Stimulated activated naive B cell treated with anti-CD40 and anti-IgM and Interleukin-4, amounts not matched to agents 10 μg/mL and 1 μg/mL and 100 μg/mL, for 72 hours (primary cell): ENCODE measurements at places on chromosomes 12 and 14.

GRCh38 chr14:65110525-65110924, 8.2 kb upstream of the MAX start:
- H3K36me3 ChIP-seq = no peaks in the 10 kb centered on the region
- no peak for DNase-seq
- H3K4me1 ChIP-seq = no peaks in the 10 kb centered on the region
- no peaks in the 10 kb centered on the region for H3K27me3 ChIP-seq

- H3K36me3 ChIP-seq = no peaks in the 10 kb centered on the region
- no peaks in the 10 kb centered on the region for H3K4me1 ChIP-seq
- no peak for DNase-seq
- H3K27me3 ChIP-seq = no peaks in the 10 kb centered on the region
- H3K4me3 ChIP-seq = no peak overlapping the region
Measured at GRCh38 chr12:78530100-78530765, 334.3 kb upstream of the SYT1 start.

- no peaks in the 10 kb centered on the region for H3K36me3 ChIP-seq
- no peaks in the 10 kb centered on the region for H3K4me1 ChIP-seq
- no peaks in the 10 kb centered on the region for H3K27me3 ChIP-seq
- no peak overlapping the region for H3K4me3 ChIP-seq
- no peak overlapping the region for H3K27ac ChIP-seq
- no peak for DNase-seq
Measured at GRCh38 chr12:19893514-19893913, 454.2 kb downstream of the AEBP2 start.

DNA sequence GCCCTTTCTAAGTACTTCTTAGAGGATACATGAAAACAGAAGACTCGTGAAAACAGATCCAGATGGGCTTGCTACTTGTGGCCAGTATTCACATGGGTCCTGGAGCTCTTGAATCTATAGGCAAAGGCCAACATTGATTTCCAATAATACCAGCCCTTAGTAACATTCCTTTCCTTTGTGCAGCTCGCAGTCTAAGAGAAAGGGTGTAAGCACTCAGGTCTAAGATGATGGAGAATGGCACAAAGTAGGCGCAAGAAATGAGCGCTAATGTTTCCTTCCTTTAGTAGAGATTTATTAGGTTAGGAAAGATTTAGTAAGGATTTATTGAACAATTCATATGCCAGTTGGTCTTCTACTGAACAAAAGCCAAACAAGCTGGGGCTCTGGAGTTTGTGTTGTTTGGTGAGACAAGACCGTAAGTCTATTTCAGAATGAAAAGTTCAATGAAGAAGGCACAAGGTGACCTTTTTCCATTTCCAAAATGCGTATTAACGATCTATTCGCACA, 525 bp downstream of the RNU6-8 start:
- no peaks in the 10 kb centered on the region for H3K36me3 ChIP-seq
- DNase-seq = no peak
- no peaks in the 10 kb centered on the region for H3K27me3 ChIP-seq
- peaks cover 61% of the 10 kb centered on the region for H3K4me1 ChIP-seq
- H3K27ac ChIP-seq = peak overlapping the region; percentile 100

DNA sequence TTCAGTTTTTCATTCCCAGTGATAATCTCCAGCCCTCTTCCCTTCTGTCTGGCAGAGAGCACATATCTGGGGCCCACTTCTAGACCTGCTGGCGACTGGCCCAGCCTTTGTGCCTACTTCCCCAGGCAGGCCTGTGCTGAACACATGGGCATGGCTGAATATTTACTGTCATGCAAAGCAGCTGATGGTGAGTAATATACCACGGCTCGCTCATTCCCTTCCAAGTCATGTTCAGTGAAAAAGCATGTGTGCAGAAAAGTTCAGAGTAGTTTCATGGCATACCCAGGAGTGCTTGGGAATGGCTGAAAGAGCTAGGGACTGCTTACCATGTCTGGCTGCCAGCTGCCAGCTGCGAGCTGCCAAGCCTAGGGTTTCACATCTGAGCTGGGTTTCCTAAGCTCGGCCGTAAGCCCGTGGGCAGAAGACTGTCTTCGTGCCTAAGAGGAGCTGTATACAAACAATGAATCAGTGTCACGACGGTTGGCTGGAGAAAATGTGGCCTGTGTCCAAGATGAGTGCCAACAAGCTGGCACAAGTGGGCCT, 179.9 kb upstream of the PELI2 start:
- H3K27ac ChIP-seq = no peak overlapping the region
- no peaks in the 10 kb centered on the region for H3K27me3 ChIP-seq
- no peak for DNase-seq
- no peaks in the 10 kb centered on the region for H3K36me3 ChIP-seq

GRCh38 chr12:120425797-120426196, 12.1 kb upstream of the COX6A1 start:
- H3K4me3 ChIP-seq = no peak overlapping the region
- no peak for DNase-seq
- H3K4me1 ChIP-seq = peaks cover 6% of the 10 kb centered on the region
- no peaks in the 10 kb centered on the region for H3K36me3 ChIP-seq
- H3K27ac ChIP-seq = no peak overlapping the region

- DNase-seq = no peak
- H3K4me3 ChIP-seq = no peak overlapping the region
- H3K36me3 ChIP-seq = no peaks in the 10 kb centered on the region
- H3K27ac ChIP-seq = no peak overlapping the region
- H3K27me3 ChIP-seq = no peaks in the 10 kb centered on the region
Measured at GRCh38 chr14:75200451-75200850, 24.0 kb upstream of the TMED10 start.

GRCh38 chr14:37035401-37035800, 137.0 kb downstream of the SLC25A21 start:
- H3K4me3 ChIP-seq = no peak overlapping the region
- H3K36me3 ChIP-seq = no peaks in the 10 kb centered on the region
- H3K4me1 ChIP-seq = no peaks in the 10 kb centered on the region

DNA sequence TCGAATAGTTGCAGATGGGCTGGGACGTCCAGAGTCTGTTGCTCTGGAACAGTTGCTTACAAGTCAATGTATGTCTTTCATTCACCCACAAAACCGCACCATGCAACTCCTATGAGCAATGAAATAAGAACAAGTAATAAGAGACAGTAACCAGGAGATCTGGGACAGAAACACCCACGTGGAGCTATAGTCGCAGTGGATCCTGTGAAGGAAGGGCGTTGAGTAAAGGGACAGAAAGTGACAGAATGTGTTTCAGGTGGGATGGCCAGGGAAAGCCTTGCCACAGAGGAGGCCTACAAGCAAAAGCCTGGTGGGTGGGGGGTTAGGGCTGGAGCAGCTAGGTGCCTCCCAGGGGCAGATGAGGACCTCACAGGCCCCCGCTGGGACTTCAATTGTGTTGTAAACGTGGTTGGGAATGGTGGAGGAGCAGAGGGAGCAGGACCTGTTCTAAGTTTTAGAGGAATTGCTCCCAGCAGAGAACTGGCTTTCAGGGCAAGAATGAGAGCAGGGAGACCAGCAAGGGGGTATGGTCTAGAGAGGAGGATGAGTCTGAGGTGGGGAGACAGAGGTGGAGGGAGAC, 86.7 kb upstream of the FZD10 start:
- peaks cover 2% of the 10 kb centered on the region for H3K27me3 ChIP-seq
- no peak for DNase-seq
- no peak overlapping the region for H3K4me3 ChIP-seq

- no peak overlapping the region for H3K4me3 ChIP-seq
- no peaks in the 10 kb centered on the region for H3K36me3 ChIP-seq
- DNase-seq = no peak
- no peak overlapping the region for H3K27ac ChIP-seq
- H3K4me1 ChIP-seq = no peaks in the 10 kb centered on the region
Measured at GRCh38 chr12:5014269-5014668, 29.4 kb upstream of the KCNA5 start.

DNA sequence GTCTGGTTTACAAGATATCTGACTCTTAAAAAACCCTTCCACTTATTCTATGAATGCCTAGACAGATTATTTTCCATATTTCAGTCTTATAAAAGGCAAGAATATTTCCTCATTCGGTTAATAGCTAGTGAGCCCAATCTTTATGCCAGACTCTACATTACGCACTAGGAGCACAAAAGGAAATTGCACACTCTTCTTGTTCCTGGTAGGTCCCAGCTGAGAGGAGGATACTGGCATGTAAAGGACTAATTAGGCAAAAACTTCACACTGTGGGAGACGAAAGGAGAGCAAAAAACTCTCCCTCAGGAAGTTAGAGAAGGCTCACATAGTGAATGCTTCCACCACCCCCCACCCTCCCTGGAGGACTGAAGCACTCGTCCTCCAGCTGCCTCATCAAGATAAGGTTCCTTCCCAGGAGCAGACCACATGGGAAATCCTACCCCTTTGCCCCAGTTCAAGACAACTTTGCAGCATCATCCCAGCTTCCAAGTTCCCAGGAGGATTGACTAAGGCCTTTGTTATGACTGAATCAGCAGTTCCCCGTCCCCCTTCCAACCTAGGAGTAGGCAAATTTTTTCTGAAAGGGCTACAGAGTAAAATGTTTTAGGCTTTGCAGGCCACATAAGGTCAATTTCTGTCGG, 14.5 kb downstream of the CAPZA3 start:
- H3K27me3 ChIP-seq = no peaks in the 10 kb centered on the region
- H3K36me3 ChIP-seq = no peaks in the 10 kb centered on the region
- H3K4me1 ChIP-seq = no peaks in the 10 kb centered on the region

DNA sequence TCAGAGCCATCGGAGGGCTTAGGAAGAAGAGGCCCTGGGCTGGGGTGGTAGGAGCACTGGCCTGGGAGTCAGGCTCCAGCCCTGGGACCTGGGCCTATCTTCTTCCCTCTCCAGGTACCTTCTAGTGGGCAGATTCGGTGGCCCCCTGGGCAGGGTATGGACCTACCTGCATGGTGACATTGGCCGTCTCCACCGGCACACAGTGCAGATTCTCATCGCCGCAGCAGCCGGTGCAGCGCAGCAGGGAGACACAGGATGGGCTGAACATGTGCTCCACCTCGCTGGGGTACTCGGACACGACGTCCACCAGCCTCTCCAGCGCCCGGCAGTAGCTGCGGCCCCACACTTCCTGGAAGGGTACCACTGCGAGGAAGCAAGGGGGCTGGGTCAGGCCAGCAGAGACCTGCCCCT, 6.2 kb downstream of the PGF start:
- H3K4me3 ChIP-seq = no peak overlapping the region
- peaks cover 2% of the 10 kb centered on the region for H3K36me3 ChIP-seq
- H3K27me3 ChIP-seq = peaks cover 37% of the 10 kb centered on the region
- peaks cover 12% of the 10 kb centered on the region for H3K4me1 ChIP-seq
- H3K27ac ChIP-seq = no peak overlapping the region
- DNase-seq = no peak

DNA sequence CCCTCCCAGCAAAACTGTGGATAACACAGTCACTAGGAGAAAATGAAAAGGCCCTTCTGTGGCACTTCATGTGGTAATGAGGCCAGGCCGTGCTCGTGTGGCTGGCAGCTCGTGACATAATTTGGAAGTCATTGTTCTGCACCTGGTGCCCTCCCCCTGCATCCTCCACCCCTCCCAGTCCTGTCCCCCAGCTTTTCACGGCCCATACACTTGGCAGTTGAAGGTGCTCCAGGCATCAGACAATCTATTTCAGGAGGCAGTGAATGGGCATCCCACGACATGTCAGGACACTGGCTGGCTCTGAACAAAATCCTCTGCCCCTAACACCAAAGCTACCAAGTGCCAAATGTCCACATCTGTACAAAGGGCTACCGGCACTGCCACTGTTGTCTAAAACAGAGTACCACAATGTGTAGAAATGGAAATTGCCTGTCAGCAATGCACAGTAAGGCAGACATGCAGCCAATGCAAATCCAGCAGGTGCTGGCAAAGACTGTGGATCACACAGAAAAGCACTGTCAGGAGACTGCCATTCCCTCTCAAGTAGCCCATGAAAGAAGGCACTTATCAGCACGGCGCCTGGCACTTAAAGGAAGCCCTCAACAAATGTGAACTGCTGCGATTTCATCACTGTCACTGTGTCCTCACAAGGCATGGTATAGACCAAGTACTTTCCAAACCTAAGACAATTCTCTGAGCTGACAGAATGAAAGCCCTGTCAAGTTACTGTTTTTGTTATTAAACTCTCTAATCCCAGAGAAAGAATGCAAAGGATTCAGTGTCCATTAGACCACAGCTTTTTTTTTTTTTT, 39.1 kb downstream of the CORO1C start:
- peak overlapping the region; percentile 96 for H3K27ac ChIP-seq
- DNase-seq = no peak
- H3K4me1 ChIP-seq = peaks cover 47% of the 10 kb centered on the region
- peak overlapping the region; percentile 77 for H3K4me3 ChIP-seq
- H3K27me3 ChIP-seq = no peaks in the 10 kb centered on the region

GRCh38 chr12:2582631-2583030, 212.1 kb upstream of the FKBP4 start:
- no peak overlapping the region for H3K4me3 ChIP-seq
- no peak for DNase-seq
- H3K27me3 ChIP-seq = peaks cover 38% of the 10 kb centered on the region
- H3K27ac ChIP-seq = no peak overlapping the region

- H3K4me3 ChIP-seq = no peak overlapping the region
- H3K36me3 ChIP-seq = no peaks in the 10 kb centered on the region
- H3K27me3 ChIP-seq = peaks cover 19% of the 10 kb centered on the region
- H3K27ac ChIP-seq = no peak overlapping the region
- DNase-seq = no peak
- no peaks in the 10 kb centered on the region for H3K4me1 ChIP-seq
Measured at GRCh38 chr12:15201056-15201455, 20.2 kb downstream of the RERG start.

- no peak overlapping the region for H3K4me3 ChIP-seq
- H3K27ac ChIP-seq = no peak overlapping the region
- no peak for DNase-seq
- peaks cover 37% of the 10 kb centered on the region for H3K36me3 ChIP-seq
- H3K27me3 ChIP-seq = no peaks in the 10 kb centered on the region
Measured at GRCh38 chr12:95279856-95280255, 62.2 kb downstream of the VEZT start.

- H3K27ac ChIP-seq = no peak overlapping the region
- H3K4me1 ChIP-seq = no peaks in the 10 kb centered on the region
- no peaks in the 10 kb centered on the region for H3K36me3 ChIP-seq
- DNase-seq = no peak
Measured at GRCh38 chr12:66942741-66943465, 264.0 kb upstream of the GRIP1 start.

DNA sequence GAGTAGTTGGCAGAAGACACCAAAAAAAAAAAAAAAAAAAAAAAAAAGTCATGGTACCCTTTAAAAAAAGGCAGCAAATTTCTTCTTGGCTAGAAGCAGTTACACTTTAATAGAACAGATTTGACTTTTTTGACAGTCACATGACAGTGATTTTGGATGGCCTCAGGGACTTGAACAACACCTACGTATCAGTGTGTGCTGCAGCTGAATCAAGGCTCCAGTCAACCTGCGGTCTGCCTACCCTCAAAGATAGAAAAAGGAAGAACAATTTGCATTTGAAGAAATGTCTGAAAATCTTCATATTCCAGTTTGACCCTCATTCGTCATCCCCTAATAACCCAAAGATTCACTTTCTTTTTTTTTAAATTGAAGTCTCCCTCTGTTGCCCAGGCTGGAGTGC, 53.9 kb downstream of the MDM2 start:
- peaks cover 2% of the 10 kb centered on the region for H3K36me3 ChIP-seq
- H3K27ac ChIP-seq = no peak overlapping the region
- no peaks in the 10 kb centered on the region for H3K27me3 ChIP-seq
- peaks cover 2% of the 10 kb centered on the region for H3K4me1 ChIP-seq
- H3K4me3 ChIP-seq = no peak overlapping the region
